NCI-H1930 (cell line): ENCODE measurements at places on chromosomes 16 and 17.

- no peak for DNase-seq
These were observed 107.8 kb downstream of the MSI2 start for GRCh38 chr17:57363998-57364643.

- no peak for DNase-seq
These were observed 25.7 kb upstream of the SLC39A11 start for GRCh38 chr17:73118139-73118538.

- no peak for DNase-seq
These were observed 3.6 kb downstream of the EVI2B start for GRCh38 chr17:31310260-31310659.

DNA sequence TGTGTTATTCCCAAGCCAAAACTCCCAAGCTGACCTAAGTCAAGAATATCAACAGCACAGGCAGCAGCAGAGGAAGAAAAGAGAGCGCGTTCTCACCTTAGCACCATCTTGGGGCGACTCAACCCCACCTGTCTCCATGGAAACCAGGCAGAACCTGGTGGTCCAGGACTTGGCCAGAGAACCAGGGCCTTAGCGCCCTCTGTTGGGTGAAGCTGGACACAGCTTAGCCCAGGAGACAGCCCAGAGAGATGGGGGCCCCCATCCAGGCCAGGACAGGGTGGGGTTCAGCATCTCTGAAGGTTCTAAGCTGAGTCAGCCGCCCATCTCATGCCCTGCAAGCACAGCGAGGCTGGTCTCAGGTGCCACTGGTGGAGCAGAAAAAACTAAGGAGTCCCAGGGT is 60.1 kb upstream of the TMEM132E start:
- peak; percentile 1 for DNase-seq

GRCh38 chr17:73747221-73748002 is 103.2 kb upstream of the SDK2 start:
- DNase-seq: no peak

DNA sequence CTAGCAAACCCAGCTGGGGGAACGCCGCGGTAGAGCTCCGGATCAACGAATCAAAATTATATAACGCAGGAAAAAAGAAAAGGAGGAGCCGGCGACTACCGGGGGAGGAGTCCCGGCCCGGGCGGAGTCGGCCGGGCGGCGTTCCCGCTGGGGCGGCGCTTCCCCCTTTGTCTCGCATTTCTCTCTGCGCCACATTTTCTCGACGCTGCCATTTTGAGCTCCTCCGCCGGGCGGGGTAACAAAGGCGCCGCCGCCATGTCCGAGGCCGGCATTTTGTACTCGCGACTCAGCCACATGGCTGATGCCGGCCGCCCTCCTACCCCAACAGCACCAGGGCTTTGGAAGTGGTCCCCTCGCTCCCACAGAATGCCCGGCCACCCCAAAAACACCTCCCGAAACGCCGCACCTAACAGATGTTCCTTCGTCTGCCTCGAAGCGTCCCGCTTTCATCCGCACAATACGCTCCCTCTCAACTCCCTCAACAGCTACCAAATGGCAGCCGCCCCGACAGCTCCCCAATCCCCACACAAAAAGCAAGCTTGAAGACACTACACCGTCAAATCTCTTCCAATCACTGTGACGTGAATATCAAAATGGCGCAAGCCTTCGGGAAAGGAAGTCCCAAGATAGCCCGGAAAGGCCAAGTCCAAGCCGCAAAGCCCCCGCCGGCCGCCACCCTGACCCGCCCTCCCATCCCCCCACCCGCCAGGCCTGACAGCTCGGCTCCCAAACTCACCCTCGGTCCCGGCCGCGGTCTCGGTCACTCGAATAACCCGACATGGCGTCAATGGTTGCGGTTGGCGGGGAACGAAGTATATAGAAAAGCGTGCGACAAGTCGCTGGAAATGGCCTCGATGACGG is 519 bp downstream of the DDX5 start:
- DNase-seq: peak; percentile 54

GRCh38 chr16:86775511-86775921 is 197.2 kb downstream of the FOXL1 start:
- no peak for DNase-seq

- DNase-seq: no peak
These were observed 8.8 kb downstream of the MMP25 start for GRCh38 chr16:3054965-3055733.

DNA sequence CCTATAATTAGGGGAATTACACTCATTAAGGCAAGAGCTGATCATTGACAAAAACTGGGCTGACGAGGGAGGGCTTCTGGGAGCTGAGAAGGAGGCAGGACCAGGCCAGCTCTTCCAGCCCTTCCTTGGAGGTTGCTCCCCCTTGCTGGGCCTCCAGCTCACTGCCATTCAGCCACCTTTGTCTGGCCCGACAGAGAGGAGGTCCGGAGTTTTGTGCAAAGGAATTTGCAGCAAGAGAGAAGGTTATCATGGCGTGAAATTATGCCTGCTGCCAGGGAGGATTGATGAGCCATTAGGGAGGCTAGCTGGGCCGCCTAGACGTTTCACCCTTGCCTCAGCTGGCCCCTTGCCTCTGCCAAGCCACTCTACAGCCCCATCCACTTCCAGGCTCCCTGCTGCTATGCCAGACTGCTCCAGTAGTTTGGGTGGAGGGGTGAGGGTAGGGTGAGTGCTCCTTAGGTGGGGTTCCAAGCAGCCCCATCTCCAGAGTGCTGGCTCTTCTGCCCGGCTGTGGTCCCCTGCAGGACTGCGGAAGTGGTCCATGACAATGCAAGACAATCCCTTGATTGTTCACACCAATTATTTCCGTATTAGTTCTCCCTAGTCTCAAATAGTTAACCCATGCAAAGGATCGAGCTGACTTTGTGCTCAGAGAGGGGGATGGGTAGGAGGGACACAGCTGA is 17.1 kb upstream of the PHF12 start:
- no peak for DNase-seq

- no peak for DNase-seq
These were observed 17.9 kb upstream of the NSMCE1 start for GRCh38 chr16:27286451-27286850.

GRCh38 chr17:21204935-21205334 is 9.0 kb downstream of the TMEM11 start:
- DNase-seq: no peak

DNA sequence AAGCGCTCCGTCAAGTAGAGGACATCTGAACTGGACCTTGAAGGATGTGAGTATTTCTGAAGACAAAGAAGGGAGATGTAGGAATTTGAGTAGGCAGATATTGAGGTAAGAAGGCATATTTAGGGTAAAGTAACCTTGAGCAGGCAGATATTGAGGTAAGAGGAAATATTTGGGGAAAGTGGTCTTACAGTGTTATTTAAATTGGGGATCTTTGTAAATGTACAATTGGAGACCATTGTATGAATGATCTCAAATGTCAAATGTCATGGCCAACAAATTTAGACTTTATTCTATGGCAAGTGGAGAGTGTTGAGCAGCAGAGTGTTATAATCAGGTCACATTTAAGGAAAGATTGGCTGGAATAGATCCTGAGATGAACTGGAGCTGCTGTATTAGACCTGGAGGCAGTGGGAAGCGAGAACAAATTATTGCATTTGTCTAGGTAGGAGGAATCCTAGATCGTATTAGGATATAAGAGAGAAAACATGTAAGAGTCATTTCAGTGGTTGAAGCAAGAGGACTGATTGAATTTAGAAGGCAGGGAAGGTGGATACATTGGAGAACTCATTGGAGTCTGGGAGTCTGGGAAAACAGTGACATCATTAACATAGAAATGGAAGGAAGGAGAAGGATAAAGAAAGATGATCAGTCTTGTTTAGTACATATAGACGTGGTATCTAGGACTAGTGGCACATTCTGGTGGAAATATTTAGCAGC is 165.6 kb downstream of the MAP2K6 start:
- no peak for DNase-seq

DNA sequence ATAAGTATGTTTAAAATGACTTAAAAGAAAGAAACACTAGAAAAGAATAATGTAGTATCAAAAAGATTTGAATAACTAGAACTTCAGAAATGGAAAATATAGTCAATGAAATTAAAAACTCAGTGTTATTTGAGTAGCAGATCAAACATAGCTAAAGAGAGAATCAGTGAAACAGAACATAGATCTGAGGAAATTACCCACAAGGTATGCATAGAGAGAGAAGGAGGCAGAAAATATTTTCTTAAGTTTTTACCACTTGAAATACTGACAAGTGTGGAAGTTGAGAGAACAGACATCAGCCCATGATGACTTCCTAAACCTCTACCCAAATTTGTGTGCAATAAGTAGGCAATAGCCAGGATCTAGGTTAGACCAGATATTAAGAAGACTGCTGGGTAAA is 52.4 kb downstream of the ARHGAP17 start:
- no peak for DNase-seq

GRCh38 chr16:53756275-53756996 is 52.5 kb downstream of the FTO start:
- DNase-seq: peak; percentile 23

DNA sequence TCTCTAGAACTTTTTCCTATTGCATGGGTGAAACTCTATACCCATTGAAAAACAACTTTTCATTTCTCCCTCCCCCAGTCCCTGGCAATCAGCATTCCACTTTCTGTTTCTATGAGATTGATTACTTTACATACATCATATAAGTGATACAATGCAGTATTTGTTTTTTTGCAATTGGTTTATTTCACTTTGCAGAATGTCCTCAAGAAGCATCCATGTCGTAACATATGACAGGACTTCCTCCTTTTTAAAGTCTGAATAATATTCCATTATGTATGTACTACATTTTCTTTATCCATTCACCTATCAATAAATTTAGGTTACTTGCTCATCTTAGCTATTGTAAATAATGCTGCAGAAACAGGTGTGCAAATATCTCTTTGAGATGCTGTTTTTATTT is 8.8 kb downstream of the IL21R start:
- DNase-seq: no peak

DNA sequence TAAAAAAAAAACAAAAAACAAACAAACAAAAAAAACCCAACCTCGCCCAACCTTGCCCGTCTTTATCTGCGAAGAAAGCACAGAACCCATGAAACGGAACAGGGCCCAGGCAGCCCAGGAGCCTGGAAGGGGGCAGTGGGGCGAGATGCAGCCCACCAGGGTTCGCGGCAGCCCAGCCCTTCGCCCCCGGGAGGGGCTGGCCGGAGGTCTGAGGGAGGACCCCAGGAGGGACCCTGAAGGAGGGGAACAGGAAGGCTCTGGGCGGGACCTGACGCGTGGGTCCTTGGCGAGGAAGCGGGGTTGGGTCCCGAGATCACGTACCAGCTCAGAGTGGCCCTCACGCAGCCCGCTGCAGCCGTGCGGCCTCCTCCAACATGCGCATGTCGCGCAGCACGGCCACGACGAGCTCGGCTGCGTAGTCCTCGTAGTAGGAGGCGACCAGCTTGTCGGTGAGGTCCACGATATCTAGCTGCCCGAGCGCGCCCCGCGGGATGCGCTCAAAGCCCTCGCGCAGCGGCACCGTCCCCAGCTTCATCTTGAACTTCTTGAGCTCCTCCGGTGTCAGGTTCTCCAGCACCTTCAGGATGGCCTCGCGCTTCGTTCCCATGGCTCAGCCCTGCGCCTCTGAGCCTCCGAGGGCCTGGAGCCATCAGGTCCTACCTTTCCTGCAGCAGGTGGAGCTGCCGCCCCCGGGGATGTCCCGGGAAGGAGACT is at the start of gene PYDC1:
Gene PYDC1 (minus strand): TSS at position 714 of the 714 bp plus-strand sequence. CDS start 107 bp downstream, at position 607.
- no peak for DNase-seq

DNA sequence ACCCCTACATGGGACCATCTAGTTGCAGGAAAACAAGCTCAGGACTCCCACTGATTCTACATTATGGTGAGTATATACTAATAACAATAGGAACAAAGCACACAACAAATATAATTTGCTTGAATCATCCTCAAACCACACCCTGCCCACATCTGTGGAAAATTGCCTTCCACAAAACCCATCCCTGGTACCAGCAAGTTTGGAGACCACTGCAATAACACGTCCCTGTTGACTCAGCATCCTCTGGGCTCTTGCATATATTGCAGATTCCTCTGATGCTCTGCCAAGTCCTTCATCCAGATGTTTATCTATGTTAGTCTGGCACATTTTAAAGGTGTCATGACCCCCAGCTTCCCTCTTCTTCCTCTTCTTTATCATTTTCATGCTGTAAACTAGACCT is 138.4 kb downstream of the PCTP start:
- DNase-seq: no peak

DNA sequence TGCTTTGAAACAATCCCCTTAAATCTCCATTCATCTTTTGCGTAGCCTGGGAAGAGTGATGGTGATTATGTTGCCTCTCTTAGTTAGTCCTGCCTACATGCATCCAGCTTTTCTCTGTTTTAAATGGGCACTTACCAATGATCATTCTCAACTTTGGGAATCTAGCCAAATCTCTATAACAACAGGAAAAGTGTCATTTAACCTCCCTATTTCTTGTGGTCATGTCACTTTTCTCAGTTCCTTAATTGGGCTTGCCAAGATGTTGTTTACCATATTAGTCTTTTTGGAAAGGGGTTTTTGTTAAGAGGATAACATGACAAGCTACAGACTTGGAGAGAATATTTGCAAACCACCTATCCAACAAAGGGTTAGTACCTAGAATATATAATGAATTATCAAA is 15.6 kb upstream of the CLEC10A start:
- no peak for DNase-seq

- DNase-seq: no peak
These were observed 124.3 kb upstream of the MED13 start for GRCh38 chr17:62189377-62189776.

- peak; percentile 83 for DNase-seq
These were observed 2.8 kb upstream of the UBTF start for GRCh38 chr17:44222112-44222869.

DNA sequence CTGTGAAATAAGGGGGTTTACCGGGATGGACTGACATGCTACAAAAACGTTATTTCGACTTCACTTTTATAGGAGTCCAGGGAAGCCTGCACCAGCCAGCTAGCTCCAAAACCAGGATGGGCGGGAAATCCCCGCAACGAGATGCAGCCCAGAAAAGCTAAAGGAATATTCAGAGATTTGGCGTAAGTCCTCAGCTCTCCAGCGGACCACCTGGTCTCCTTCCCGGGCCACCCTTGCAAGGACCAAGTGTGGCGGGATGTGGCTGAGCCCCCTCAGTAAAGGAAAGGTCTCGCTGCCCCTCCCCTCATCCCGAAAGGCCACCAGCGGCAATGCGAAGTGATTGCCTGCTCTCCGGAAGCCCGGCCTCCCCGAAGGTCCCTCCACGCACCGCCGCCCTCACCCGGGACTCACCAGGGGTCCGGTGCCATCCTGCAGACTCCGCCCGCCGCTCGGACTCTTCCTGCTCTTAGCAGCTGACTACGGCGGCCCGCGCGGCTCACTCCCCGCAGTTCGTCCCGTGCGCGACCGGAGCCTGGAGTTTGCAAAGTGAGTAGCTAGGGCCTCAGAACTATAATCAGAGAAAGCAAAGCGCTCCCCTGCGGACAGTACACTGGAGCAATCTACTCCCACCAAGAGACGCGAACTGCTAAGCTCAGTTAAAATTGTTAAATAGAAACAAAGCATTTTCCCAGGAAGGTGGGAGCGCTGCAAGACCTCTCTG is at the start of gene STX8:
Gene STX8 (minus strand): TSS at position 440 of the 721 bp plus-strand sequence. CDS start 12 bp downstream, at position 428.
- peak; percentile 53 for DNase-seq
